ENCODE measurements at places on chromosomes 5 and 9.
A peak's percentile ranks its signal among the peaks of the same experiment; 100 is the strongest.

- no peak for DNase-seq
Measured at GRCh38 chr9:137213160-137214060, 7.9 kb downstream of the NDOR1 start.

DNA sequence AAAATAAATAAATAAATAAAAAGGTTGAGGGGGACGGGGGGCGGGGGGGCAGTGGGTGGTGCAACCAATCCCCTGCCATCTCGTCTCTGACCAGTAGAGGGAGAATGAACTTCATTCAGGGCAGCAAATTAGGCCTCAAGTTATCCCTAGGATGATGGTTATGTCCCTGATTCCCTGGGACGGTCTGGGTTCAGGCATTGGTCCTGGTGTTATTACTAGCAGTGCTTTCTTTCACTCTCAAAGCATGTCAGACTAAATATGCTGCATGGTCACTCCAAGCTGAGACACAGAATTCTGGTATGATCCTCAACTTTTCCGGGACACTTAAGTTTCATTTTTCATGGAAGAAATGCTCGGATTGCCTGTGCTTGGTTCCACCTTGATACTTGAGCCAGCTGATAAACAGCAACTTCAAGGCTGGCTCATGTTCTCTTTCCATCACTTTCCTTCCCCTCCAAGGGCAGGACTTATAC is 59.4 kb downstream of the DAP start:
- DNase-seq, result no peak

- DNase-seq, result no peak
Measured at GRCh38 chr9:134970719-134971118, 53.0 kb upstream of the FCN1 start.

DNA sequence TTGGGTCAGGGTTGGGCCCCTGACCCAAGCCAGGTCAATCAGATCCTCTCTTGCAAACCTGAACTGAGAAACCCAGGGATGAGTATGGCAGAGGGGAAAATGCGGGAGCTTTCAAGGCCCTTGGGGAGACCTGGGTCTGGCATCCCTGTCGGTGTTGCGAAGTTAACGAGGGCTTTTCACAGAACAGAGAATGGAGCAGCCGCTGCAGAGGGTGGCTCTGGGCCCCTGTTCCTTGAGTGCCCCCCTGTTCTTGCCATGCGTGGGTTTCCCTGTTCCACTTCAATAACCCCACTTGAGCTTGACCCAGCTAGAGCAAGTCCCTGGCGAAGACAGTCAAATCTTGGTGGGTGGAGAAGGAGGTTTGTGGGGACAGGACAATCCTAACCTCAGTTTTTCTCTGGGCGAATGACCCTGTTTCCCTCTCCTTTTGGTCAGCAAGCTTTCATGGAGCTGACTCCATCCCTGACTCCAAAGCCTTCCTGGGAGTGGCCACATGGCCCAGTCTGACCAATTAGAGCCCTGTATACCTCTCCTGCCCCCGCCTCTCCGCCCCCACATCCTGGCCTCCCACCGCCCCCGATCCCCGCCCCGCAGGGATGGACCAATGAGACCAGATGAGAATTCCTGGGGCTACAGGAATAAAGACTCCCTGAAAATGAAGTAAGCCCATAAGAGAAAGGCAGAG is 2.9 kb upstream of the VDAC1 start:
- DNase-seq, result no peak

- DNase-seq, result no peak
Measured at GRCh38 chr9:89802781-89803355, 198.1 kb downstream of the GADD45G start.

DNA sequence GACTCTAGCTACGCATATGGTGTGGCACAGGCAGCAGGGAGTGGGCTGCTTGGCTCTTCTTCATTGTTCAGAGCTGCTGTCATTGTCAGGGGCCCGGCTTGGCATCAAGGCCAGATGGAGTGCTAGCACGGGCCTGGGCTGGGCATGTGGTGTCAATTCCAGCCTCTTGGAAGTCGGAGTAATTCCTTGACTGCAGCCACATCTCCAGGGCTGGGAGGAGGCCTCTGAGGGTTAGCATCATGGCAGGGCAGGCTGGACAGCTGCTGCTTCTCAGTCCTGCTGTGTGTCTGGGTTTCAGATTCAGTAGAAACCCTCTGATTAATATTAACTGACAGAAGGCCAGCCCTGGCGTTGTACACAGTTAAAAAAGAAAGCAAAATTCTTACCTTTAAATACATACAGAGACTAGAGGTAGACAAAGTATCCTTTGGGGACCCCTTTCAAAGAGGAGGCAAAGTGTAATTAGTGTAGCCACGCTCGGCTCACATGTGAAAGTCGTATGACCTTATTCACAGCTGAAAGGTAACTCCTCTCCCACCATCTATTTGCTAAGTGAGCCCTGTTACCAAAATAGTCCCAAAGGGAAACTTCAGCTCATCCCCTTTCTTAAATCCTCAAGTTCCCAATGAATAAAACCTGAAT is 126.4 kb downstream of the DOCK2 start:
- no peak for DNase-seq

- no peak for DNase-seq
Measured at GRCh38 chr9:15231788-15232635, 75.0 kb downstream of the TTC39B start.

- no peak for DNase-seq
Measured at GRCh38 chr5:16754601-16755000, 137.8 kb upstream of the RETREG1 start.

- DNase-seq, result no peak
Measured at GRCh38 chr5:98635656-98636055, 137.8 kb upstream of the RGMB start.

- no peak for DNase-seq
Measured at GRCh38 chr9:89428901-89429890, 68.7 kb downstream of the SEMA4D start.

DNA sequence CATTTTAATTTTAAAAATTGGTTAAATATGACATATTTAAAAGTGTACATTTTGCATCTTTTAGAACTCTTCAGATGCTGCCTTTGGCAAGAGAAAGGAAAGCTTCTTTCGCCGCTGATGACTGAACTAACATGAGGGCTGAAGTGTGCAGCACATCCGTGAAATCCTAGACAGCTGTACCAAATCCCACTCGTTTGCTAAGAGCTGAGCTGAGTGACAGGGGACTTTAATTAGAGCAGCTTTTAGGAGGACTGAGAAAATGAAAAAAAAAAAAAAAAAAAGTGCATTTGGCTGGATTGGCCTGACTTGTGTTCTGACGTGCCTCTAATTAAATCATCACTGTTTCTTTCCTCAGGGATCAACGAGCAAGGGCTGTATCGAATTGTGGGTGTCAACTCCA is 271.3 kb downstream of the ARHGAP26 start:
- DNase-seq, result no peak

GRCh38 chr5:158463188-158463587 is 604.2 kb upstream of the CLINT1 start:
- DNase-seq, result no peak

DNA sequence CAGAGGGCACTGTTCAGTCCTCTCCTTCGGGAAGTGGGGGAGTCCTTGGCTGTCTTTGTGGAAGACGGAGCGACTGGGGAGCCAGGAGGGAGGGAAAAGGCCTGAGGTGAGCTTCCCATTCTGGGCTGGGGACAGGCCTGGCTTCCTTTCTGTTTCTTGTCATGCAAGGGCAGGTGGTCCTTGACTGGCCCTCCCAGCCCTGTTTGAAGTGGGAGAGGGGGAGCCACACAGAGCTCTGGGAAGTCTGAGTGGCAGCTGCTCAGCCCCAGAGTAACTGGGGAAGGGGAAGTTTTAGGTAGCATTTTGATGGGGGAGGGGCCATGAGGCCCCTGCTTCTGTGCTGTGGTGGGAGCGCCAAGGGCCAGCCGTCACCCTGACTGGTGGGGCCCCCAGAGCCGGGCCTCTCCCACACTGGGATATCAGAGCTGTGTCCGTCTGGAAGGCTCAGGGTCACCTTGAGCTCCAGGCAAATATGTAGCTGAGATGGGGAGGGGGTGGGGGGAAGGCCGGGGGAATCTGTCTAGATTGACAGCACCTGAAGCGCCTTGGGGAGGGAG is 6.5 kb downstream of the UNC5A start:
- DNase-seq, result no peak

DNA sequence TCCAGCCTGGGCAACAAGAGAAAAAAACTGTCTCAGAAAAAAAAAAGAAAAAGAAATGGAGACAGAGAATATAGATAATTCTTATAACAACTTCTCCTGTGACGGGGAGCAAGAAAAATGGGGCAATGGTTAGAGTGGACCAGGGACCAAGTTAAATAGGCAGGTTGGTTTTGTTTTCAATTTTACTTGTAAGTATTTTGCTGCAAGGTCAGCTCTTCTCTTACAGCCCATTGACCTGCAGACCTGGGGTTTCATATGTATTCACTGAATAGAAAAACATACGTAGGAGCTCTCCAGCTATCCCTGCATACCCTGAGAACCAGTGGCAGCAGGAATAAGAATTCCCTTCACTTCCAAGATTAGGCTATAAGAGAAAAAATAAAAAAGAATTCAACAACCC is 29.2 kb upstream of the IL13 start:
- DNase-seq, result no peak

- DNase-seq, result peak; percentile 71
Measured at GRCh38 chr5:174532455-174533453, 191.6 kb upstream of the MSX2 start.

- DNase-seq, result no peak
Measured at GRCh38 chr9:131397100-131397790, 3.4 kb downstream of the PRRC2B start.

DNA sequence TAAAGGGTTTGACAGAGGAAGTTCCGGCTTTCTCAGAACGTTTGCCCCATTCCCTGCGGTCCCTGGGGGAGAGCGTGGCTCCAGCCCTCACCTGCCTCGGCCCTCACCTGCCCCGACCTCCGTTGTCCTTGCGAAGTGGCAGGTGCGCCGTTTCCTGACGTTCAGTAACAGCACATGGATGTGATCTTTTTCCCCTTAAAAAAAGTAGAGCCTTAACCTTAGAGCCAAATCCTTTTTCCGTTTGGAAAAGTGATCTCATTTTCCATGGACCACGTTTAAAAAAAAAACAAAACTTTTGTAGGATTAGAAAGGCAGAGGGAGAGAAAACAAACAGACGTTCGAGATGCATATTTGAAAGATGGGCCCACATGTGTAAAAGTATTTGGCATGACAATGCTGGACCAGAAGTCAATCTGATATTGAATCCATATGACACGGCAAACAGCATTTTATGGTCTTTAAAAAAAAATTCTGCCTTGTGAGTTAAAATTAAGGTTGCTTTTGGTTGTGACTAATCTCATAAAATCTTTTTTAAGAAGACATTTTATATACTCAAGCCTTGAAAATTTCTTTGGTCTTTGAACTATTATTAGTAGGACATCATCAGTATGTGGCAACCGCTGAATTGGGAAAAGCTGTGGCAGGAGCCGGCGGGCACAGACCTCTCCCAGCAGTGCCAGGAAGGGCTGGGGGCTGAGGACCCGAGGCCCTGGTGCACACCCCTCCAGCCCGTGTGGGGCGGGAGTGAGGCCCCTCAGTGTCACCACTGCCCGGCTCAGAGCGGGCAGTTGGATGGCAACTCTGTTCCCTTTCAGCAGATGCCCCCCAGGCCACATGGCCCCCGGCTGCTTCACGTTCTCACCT is 42.5 kb upstream of the EXOC3 start:
- peak; percentile 95 for DNase-seq

- no peak for DNase-seq
Measured at GRCh38 chr5:96220610-96221390, 212.2 kb downstream of the PCSK1 start.

DNA sequence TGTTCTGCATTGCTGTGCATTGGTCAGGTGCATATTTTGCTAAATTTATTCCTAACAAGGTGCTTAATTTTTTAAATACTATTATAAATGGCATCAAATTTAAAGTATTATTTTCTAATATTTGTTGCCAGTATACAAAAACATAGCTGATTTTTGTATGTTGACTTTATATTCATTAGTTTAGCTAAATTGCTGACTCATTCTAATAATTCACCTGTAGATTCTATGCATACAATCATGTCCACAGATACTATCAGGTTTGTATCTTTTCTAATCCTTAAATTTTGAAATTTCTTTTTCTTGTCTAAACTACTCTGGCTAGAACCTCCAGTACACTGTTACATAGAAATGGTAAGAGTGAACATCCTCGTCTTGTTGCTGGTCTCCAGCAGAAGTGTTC is 657.6 kb downstream of the CCDC171 start:
- DNase-seq, result no peak

DNA sequence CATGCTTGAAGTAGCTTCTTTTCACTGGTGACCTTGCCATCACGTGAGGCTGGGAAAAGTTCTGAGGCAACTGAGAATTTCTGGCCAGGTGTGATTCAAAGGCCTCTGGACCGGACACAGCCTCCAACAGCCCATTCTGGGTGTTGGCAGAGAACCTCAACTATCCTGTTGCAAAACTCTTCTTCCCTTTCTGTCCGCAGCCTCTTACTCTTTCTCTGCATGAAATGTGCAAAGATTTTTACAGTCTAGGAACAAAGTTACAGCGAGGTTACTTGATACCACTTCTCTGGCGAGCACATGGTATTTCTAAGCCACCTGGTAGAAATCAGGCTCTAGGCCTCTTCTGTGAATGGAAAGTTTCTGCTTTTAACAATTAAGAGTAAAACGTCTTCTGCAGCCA is 79.2 kb downstream of the FREM1 start:
- DNase-seq, result no peak

GRCh38 chr9:104784098-104784497 is 20.2 kb downstream of the NIPSNAP3B start:
- no peak for DNase-seq

GRCh38 chr9:6330958-6331634 is 2.9 kb downstream of the TPD52L3 start:
- DNase-seq, result no peak

- DNase-seq, result no peak
Measured at GRCh38 chr5:36878392-36879082, 2.0 kb downstream of the NIPBL start.

GRCh38 chr5:107526-107925 is 15.6 kb downstream of the PLEKHG4B start:
- no peak for DNase-seq

GRCh38 chr5:56908942-56909293 is 478 bp upstream of the SETD9 start:
- peak; percentile 56 for DNase-seq

GRCh38 chr9:100472788-100473275 is at the start of gene TMEFF1:
TMEFF1 (plus strand) TSS chr9:100473149; CDS start chr9:100473545, 396 bp downstream.
- DNase-seq, result peak; percentile 22

DNA sequence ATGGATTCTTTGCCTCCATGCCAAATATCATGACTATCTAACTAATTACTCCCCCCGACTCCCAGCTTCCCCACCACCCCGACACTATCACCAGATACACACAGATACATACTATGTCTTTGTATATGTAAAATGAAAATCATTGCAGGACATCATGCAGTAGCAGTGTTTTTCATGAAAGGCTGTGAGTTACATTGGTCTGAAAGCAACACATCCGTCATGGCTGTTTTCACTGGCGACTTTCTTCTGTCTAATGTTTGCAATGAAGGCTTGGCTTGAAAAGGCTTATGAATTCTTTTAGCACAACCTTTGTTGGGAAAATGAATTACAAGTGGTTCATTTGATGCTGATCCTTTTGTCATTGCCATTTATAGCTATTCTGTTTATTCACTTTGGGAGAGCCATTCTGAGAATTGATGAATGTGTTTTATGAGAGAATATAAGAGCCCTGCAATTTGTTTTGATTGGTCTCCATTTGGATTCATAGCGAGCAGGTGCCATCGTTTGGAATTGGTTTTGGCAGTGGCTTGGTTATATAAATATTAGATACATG is 103.4 kb downstream of the PIP5K1B start:
- DNase-seq, result no peak

- peak; percentile 47 for DNase-seq
Measured at GRCh38 chr5:143405063-143405848, 1.8 kb upstream of the NR3C1 start.

Data from NCI-H510A (cell line).